T-helper 9 cell (primary cell): ENCODE measurements at places on chromosomes 5 and 9.

DNA sequence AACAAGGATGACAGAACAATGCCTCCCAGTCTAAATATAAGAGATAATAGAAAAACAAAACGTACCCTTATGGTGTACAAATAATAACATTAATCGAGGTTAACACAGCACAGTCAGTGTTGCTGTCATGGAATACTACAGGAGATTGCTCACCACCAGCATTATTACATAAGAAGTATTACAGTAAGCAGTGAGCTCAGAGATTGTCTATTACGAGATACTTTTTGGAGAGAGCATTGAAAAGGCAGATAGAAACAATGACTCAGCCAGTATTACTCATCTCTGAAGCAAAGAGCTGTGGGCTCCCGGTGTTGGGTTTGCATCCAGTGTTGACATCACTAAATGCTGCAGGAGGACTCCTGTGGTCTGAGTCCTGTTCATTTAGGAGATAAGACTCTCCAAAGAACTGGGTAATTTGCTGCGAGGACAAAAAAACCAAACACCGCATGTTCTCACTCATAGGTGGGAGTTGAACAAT lies 191.9 kb upstream of the SEMA6A start:
- DNase-seq, result no peak

- DNase-seq, result no peak
These were observed 26.9 kb upstream of the CNOT6 start for GRCh38 chr5:180467028-180467975.

GRCh38 chr9:6305954-6306563 lies 22.1 kb upstream of the TPD52L3 start:
- no peak for DNase-seq

DNA sequence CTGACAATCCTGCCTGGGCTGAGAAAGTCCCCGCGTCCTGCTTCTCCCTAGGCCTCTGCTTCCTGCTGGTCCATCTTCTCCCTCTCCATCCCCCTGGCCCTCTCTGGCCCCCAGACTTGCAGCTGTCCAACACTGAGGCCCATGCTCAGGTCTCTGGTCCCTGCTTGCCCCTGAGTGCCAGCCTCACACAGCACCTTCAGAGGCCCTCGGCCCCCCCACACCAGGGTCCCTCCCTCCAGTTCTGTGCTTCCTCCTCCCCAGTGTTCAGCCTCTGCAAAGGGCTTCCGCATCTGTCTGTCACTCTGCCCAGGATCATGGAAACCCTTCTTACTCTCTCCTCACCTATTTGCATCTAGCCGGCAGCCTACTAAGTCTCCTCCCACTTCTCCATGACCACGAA lies 62.4 kb upstream of the CTSL start:
- no peak for DNase-seq

DNA sequence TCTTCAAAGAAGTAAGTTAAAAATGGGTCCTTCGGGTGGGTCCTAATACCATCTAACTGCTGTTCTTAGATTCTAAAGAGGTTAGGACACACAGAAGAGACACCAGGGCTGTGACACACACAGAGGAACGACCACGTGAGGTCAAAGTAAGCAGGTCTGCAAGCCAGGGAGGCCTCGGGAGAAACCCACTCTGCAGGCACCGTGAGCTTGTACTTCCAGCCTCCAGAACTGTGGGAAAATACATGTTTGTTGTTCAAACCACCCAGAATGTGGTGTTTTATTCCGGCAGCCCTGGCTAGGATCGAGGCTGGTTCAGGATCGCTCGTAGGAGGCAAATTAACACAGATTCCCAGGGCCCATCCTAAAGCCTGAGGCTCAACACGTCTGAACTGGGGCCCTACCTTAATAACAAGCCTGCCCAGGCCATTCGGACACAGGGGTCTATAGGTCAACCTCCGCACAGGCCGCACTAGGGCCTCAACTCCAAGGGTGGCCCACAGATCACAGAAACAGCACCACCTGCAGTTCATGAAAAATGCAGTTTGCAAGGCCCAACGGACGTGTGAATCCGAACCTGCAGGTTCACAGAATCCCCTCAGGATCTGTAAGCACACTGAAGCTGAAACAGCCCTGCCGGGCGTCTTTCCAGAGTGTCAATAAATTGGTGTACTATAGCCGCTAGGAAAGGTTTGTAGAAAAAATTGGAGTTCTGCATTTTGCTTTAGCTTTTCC lies 7.1 kb downstream of the MED10 start:
- no peak for DNase-seq

- no peak for DNase-seq
These were observed 88.5 kb downstream of the IRX1 start for GRCh38 chr5:3684118-3684517.

GRCh38 chr9:130936285-130937117 lies 2.5 kb downstream of the FIBCD1 start:
- DNase-seq, result no peak

GRCh38 chr9:31582071-31582470 lies 802.4 kb upstream of the ACO1 start:
- no peak for DNase-seq

- DNase-seq, result no peak
These were observed 43.2 kb downstream of the MAT2B start for GRCh38 chr5:163548649-163549048.

DNA sequence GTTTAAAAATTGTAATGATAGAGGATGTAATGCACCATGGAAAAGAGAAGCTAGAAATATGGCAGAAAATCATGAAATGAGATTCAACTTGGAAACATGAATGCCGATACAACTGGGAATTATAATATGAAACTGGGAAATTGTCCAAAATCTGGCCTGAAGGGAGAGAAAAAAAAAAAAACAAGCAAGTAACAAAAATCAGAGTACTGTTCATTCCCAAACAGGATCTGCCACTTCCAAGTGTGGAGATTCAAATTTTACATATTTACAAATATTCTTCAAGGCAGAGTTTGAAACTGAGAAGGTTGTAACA lies 56.6 kb upstream of the MOCS2 start:
- no peak for DNase-seq

DNA sequence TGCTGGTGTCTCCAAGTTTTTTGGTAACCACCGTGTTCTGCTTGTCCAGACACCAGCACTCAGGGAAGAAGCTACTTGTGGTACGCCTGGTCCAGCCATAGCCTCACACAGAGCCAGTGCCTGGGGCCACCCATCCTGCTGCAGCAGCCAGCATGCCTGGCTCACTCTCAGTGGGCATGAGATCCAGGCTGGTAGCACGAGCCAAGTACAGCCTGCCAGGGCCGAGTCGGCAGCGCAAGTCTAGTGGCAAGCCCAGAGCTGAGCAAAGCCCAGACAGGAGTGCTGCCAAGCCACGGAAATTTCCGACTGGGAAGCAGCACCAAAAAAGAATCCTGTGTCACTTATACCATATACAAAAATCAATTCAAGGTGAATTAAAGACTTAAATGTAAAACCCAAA lies 36.3 kb upstream of the FBXL17 start:
- no peak for DNase-seq
